ENCODE measurements at places on chromosomes 3 and 15.

- DNase-seq: no peak
These were observed 498.4 kb downstream of the FHIT start for GRCh38 chr3:60752809-60753208.

- no peak for DNase-seq
These were observed 29.1 kb downstream of the ALPK3 start for GRCh38 chr15:84846269-84846668.

DNA sequence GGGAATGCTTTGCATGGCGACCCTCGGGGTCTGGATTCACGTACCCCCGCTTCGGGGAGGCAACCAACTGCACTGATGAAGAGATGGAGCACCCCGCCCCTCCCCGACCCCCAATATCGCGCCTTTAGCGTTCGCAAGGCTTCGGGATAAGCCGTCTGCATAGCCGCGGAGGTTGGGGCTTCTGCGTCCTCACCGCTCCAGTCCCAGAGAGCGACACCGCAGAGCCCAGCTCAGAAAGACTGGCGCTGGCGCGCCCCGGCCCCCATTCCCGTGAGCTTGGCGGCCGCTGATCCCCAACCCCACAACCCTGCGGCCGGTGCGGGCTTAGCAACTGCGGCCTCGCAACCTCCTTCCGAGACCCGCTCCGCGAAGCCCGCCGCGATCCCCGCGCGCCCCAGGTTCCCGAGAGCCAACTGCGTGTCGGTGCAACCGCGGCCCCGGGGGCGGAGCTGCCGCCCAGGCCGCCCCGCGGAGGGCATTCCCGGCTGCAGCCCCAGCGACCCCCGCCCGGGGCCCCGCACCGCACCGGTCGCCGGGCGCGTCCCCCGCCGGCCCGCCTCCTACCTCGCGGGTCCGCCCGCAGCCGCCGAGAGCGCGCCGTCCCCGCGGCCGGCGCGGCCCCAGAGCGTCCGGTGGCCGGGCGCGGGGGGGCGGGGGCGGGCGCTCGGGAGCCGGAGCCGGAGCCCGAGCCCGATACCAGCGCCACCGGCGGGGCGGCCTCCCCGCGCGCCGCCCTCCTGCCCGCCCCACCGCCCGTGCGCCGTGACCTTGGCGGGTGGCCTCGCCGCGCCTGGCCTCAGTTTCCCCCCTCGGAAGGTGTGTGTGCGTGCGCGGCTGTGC lies 79.5 kb downstream of the IQSEC1 start:
- no peak for DNase-seq

DNA sequence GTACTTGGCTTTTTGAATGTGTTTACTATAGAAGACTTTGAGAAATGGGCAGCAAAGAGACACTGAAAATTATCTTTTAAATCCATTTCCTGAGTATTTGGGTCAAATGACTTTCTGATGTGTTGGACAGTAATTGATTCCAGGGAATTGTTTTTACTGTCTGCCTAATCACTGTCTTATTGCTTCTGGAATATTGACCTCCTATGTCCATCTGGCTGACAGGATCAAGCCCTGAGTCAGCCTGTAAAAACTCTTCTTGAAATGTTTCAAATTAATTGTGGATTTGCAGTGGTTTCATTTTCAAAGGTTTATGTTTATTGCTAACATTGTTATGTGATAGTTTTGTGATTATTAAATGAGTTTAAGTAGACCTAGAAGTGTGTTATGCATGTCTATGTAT lies 50.6 kb upstream of the MLF1 start:
- no peak for DNase-seq

GRCh38 chr3:107540857-107541256 lies 18.1 kb downstream of the BBX start:
- no peak for DNase-seq

All from activated naive CD8-positive, alpha-beta T cell treated with anti-CD3 and anti-CD28 coated beads, Interleukin-2, amount 50 U/mL, for 16 hours (primary cell).